Posterior vena cava (tissue), 2 donors: ENCODE measurements at places on chromosomes 16 and 17.
A peak's percentile ranks its signal among the peaks of the same experiment; 100 is the strongest.

DNA sequence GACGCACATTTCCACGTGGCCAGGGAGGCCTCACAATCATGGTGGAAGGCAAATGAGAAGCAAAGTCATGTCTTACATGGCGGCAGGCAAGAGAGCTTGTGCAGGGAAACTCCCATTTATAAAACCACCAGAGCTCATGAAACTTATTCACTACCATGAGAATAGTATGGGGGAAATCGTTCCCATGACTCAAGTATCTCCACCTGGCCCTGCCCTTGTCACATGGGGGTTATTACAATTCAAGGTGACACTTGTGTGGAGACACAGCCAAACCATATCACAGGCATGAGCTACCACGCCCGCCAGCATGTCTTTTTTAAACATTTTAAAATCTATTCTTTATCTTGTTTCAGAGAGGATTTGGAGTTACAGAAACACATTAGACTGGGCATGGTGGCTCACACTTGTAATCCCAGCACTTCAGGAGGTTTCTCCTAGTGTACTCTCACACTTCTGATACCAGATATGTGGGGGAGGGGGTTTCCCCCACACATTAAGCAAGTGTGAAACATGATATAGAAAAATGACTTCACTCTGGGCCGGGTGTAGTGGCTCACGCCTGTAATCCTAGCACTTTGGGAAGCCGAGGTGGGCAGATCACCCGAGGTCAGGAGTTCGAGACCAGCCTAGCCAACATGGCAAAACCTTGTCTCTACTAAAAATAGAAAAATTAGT lies 5.6 kb upstream of the ATMIN start:
- no peak for DNase-seq

DNA sequence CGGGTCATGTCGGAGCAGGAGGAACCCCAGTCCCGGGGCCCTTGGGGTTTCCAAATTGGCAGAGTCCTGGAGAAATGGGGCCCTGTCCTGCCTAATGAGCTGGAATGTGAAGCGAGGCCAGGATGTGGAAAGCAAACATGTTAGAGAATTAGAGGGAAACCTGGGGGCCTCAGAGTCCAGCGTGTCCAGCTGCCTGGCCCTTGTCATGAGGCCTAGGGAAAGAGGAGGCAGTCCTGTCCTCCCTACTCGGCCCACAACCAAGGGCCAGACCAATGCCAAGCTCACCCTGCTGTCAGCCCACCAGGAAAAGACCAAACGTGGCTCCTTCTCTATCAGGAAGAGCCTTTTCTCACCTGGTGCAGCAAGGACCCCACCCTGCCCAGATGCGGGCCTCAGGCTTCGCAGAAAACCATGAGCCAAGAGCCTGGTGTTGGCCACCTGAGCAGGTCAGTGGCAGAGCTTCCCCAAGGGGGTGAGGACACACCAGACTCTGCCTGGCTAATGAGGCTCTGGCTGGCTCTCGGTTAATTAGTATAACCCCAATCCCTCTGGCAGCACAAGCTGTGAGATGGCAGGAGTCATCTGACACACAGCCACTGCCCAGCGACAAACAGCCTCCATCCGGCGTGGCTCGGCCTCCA lies 10.1 kb downstream of the TEKT5 start:
- DNase-seq = no peak

DNA sequence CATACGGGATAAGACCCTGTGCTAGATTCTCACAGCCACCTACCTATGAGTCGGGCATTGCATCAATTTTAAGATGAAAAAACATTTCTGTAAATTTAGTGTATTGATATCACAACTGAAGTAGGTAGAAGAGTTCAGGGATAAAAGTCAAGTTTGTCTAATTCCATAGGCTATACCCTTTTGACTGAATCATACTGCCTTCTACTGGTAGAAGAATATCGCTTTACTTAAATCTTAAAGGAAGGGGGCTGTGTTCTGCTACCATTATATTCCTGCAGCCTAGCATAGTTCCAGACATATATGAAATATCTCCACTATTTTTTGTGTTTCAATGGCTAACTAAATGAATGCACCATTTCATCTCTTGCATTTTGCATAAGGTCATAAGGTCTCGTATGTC lies 1128.6 kb downstream of the CDH8 start:
- no peak for DNase-seq

- no peak for DNase-seq
Measured at GRCh38 chr17:17714261-17714866, 33.1 kb downstream of the RAI1 start.

DNA sequence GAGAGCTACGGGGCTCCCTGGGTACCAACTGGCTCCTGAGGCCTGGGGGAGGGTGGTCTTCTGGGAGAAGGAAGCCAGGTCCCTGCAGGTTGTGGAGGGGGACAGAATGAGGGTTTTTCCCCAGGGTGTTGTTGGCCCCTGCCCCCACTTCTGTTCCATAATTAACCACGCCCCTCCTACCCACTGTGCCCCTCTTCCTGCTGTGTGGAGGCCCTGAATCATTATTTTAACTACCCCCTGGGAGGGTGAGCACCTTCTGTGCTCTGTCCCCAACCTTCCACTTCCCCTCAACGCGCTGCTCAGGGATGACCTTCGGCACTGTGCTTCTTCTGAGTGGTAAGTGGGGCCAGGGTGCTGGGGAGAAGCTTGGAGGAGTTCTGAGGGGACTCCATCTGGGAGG lies at the start of gene ITGAD:
TSS of gene ITGAD (plus strand) at position 280 of the 400 bp plus-strand sequence. CDS start at position 306, 26 bp downstream.
- no peak for DNase-seq

GRCh38 chr16:72985995-72986394 lies 61.9 kb downstream of the ZFHX3 start:
- peak; percentile 87 for DNase-seq
